Mesenteric fat pad (tissue), 1 donor: ENCODE measurements at places on chromosomes 16 and 17. TPM values are rescaled to one million over a fixed set of nuclear protein-coding genes. Genes with fewer than 3 reads are reported as not detected.

DNA sequence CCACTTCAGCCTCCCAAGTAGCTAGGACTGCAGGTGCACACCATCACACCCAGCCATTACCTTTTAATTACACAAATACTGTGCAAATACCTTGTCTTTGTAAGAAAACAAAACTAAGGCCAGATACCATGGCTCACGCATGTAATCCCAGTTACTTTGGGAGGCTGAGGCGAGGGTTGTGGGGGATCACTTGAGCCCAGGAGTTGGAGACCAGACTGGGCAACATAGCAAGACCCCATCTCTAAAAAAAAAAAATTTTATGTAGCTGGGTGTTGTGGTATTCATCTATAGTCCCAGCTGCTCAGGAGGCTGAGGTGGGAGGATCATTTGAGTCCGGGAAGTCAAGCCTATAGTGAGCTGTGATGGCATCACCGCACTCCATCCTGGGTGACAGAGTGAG lies 151.6 kb downstream of the CLEC16A start:
- no peak for DNase-seq

DNA sequence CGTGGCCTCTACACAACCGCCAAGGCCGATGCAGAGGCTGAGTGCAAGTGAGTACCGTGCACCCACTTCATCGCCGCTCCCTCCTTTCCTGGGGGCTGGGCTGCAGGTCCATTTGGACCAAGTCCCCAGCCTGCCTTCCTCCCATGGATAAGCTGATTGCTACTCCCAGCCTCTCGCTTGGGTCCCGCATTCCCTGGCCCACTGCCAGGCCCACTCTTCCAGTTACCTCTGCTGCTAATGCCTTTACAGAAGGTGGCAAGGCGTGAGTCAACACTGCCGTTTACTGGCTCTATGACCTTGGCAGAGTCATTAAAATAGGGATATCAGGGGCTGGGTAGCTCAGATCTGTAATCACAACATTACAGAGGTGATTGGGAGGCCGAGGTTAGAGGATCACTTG lies 11.2 kb downstream of the SULT1A2 start:
- no peak for DNase-seq

DNA sequence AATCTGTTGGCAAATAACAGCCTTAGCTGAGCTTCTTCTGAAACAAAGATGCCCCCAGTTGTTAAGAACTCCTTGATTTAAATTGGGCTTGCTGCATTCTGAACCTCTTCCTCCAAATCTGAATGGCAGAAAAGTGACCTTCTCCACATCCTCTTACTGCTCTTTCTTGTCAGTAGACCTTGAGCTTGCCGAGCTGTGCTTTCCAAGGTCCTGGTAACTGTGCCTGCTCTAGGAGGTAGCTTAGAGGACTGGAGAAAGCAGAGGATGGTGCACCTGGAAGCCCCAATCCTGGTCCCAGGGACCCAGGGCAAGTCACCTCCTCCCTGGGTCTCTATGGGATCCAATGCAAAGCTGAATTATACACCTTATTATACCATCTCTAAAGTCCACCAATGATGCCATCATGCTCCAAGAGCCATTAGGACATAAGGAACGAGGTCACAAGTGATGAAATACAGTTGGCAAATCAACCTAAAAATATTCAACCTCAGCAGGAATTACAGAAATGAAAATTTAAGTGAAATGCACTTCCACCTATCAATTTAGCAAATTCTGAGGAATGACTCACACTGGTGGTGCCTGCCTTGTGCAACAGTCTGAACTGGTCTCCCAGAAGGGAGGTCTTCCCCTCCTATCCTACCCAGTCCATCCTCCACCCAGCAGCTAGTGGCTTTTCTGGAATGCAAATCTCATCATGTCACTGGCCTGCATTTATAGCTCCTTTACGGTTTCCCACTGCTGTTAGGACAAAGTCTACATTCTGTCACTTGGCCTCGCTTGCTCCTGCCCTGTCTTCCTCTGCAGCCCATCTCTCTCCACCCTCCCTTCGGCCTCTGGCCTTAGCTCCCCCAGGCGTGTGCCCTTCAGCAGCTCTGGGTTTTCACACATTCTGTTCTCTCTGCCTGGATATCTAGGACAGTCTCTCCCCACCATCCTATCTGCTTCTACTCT lies 36.6 kb downstream of the TOM1L2 start:
- peak; percentile 43 for DNase-seq

GRCh38 chr17:33438139-33438538 lies 145.0 kb upstream of the ASIC2 start:
- DNase-seq, result no peak

GRCh38 chr16:14194721-14195120 lies 123.6 kb downstream of the MRTFB start:
- DNase-seq, result no peak

- no peak for DNase-seq
Observed at GRCh38 chr16:70480127-70481105, 26.0 kb downstream of the FCSK start.

DNA sequence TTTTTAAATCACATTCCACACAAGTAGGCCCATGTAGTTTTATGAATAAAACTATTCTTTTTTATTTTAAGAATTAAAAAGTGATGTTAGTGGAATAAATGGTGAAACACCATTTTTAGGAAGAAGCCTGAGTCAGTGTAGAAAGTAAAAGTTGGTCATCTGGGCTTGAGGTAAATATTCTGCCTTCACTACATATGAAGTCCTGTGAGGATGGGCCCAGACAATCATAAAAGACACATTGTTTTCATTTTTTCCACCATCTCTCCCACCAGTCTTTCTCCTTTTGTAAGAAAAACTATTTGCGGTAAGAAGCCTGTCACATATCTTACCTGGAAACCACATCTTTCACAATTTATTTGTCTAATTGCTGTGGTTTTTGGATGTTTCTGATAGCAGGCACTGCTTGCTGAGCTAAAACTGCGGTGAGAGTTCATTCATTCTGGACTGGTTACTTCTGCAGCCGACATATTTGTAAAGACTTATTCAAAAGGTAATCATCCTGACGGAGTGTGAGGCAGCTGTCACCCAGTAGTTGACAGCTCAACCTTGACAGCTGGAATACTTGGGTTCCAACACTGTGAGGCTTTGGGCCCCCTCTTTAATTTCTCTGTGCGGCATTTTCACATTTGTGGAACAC lies 10.6 kb upstream of the RFFL start:
- DNase-seq, result no peak

- DNase-seq, result peak; percentile 39
Observed at GRCh38 chr16:74320707-74321106, 24.1 kb downstream of the PSMD7 start.

- DNase-seq, result no peak
Observed at GRCh38 chr16:11401161-11402050, 56.1 kb downstream of the RMI2 start.

DNA sequence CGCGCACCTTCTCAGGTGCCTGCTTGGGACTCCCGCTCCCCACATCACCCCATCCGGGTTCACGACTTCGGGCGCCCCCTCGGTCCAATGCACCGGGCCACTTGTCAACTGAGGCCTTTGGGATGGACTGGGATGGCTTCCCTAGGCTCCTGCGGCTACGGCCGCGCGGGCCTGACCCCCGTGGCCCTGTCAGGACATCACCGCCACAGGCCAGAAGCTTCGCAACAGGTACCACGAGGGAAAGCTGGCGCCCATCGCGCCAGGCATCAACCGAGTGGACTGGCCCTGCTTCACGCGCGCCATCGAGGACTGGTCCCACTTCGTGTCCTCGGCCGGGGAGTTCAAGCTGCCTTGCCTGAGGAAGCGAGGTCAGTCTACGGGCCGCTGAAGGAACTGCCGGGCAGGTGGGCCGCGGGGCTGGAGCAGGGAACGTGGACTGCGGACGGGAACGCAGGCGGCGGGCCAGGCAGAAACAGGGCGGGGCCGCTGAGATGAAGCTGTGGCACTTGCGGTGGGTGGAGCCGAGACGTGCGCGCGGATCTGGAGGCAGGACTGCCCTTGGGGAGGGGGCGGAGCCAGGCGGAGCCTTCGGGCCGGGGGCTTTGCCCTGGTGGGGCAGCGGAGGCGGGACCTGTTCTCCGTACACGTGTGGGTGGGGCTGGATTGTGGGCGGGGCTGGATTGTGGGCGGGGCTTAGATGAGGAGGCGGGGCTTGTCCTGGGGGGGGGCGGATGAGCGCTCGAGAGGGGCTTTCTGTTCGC lies 13.7 kb upstream of the CNGB1 start:
- peak; percentile 94 for DNase-seq

GRCh38 chr16:57622361-57623250 lies 5.8 kb upstream of the ADGRG1 start:
- no peak for DNase-seq

DNA sequence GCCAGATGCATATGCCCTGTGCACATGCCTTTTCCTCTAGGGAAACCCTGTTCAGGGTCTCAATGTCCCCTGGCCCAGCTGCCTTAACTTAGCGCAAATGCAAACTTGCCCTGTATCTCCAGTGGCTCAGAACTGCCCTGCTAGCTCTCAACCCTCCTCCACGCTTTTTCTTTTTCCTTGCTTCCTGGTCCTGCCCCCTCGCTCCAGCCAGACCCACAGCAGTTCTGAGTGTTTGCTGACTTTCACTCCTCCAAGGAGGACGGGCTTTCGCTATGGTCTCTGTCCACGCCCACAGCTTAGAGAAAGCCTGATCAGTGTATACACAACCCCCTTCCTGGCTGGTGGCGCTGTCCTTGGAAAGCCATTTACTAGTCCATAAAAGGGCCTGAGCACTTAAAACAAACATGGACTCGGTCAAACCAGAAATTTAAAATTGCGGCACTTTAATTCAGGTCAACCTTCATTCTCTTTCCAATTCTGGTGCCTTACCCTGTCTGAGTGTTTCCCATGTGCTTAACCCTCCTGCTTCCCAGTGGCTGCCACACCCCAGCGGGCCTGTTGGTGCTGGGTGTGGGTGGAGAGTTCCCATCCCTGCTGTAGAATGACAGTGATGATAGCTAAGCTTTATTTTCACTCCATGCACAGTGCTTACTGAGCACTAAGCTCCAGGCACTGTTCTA lies 15.6 kb upstream of the TMEM98 start:
- DNase-seq, result no peak

- DNase-seq, result no peak
Observed at GRCh38 chr17:16254773-16255400, 37.9 kb downstream of the PIGL start.

- DNase-seq, result no peak
Observed at GRCh38 chr16:9447195-9447551, 355.7 kb downstream of the HAPSTR1 start.

DNA sequence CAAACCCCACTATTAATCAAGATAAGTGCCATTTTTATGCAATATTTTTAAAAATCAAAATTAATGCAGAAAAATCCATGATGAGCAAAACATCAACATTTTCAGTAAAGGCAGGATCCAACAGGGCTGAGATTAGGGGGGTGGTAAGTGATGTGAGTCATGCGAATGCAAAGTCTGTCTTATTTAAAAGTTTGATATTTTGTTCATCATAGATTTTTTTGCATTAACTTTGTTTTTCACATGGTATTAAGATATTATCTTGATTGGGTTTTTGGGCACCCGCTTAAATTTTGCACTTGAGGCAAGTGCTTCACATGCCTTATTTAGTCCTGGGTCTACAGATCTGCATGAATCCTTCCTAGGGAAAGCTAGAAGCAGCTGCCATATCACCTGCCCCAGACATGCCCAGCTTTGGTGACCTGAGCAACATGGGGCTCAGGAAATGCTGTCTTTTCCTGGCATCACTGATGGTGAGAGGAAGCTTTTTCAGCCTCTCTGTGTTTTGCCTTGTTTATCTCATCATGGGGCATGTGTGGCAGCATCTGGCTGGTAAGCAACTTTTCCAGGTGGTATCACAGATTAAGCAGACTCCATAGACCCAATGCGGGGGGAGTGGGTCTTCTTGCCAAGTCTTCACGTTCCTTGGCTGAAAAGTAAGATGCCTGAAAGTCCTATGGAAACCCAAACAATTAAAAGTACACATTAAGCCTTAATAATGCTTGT lies 57.6 kb upstream of the NFAT5 start:
- peak; percentile 9 for DNase-seq

GRCh38 chr16:73131156-73131862 lies 83.4 kb upstream of the ZFHX3 start:
- DNase-seq, result no peak

- no peak for DNase-seq
Observed at GRCh38 chr16:22023505-22023904, 15.6 kb downstream of the MOSMO start.

Gene SLC12A3
- not detected for total RNA-seq

Gene TPSD1
- total RNA-seq, result not detected

Gene SLC16A3
- total RNA-seq, result 65.0 TPM

Gene CHD9NB
- total RNA-seq, result 0.48 TPM

Gene SDF2
- total RNA-seq, result 41.8 TPM

Gene LRRC46
- total RNA-seq, result not detected

Gene CNGB1
- total RNA-seq, result not detected
